Hippocampal formation (tissue), 2 donors: ENCODE measurements at places on chromosomes 4 and X.

DNA sequence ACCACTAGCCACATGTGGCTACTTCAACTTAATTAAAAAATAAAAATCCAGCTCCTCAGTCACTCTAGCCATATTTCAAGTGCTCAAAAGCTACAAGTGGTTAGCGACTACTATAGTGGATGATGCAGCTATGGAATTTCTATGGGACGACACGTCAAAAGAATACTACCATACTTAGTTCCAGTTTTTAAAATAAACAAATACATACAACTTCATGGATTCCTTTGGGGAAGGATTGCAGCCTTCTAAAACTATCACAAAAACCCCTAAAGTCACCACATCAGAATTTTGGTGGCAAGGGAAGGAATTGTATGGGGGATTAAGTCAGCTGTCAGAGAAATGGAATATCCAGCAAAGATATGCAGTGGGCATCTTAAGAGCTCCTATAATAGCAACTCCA, 6.5 kb downstream of the ZNF280C start:
- DNase-seq, result no peak

DNA sequence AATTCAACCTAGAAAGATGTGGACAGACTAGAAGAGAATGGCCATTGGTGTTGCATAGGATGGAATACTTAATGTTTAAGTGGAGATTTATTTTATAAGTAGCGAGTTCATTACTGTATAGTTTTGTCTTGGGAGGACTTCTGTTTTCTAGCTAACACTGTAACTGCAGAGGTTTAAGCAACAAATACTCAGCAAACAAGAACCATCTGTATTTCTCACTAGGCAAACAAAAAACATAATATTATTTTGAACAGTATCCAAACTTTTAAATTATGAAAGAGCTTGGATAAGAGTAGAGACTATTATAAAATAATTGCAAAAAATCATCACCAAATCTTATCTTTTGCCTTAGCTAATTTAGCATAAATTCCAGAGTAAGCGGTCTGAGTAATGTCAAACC, 121.1 kb downstream of the GLRA3 start:
- no peak for DNase-seq

DNA sequence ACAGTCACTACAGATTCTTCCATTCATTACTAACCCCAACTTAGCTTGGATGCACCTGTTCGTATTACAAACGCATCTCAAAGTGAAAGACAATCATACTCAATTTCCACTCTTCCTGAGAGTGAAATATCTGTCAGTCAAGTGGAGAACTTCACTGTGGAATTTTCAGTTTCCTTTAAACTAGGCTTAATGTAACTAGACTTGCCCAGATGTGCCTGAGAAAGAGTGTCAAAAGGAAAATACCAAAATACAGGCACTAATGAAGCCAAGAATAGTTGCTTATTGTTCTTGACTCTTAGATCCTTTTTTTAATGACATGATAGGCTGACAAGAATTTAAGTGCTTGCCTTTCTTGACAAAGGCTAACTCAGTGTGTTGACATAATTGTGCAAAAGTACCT, 72.4 kb upstream of the NR3C2 start:
- no peak for DNase-seq

- DNase-seq, result no peak
Measured at GRCh38 chrX:2533424-2533823, 32.6 kb upstream of the DHRSX start.

DNA sequence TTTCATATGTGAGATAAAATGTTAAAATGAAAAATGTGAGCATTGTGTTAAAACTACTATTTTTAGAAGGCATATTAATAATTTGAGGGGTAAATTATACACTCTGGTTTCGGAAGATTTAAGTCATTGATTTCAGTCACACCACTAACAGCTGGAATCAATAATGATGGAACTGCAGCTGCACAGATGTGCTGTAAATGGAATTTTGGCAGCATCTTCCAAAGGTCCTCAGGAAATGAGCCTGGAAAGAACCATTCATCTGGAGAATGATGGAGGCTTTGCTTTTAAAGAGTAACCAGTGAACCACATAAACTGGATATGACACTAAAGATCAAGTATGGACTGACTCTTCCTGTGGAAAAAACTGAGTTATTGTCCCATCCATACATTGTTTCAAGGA, 759.0 kb upstream of the EPHA5 start:
- no peak for DNase-seq

GRCh38 chr4:4358093-4358854, 28.6 kb upstream of the NSG1 start:
- no peak for DNase-seq

DNA sequence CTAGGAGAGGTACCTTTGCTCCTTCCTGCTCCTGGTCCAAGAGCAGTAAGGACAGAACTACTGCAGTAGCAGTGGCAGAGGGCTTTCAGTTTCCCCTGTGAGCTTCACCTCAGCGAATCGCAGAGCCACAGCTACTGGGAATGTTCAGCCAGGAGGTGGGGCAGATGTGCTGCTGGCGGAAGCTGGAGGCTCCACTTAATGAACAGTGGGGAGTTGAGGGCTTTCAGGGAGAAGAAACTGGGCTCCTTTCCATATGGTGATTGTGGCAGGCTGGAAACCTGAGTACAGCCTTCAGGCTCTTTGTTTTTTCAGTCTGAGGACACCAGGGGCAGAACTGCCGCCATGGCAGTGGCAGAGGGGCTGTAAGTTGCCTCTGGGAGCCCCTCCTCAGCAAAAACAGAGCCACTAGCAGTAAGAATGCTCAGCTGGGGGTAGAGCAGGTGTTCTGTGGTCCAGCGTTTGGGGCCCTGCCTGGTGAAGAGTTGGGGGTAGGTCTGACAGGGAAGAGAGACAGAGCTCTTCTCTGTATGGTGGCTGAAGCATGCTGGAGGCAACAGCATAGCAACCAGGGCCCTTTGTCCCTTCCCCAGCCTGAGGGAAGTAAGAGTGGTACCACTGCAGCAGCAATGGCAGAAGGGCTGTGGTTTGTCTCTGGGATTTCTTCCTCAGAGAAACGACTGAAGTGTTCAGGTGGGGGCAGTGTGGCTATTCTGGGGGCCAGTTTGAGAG, 106.0 kb upstream of the GRXCR1 start:
- DNase-seq, result no peak

DNA sequence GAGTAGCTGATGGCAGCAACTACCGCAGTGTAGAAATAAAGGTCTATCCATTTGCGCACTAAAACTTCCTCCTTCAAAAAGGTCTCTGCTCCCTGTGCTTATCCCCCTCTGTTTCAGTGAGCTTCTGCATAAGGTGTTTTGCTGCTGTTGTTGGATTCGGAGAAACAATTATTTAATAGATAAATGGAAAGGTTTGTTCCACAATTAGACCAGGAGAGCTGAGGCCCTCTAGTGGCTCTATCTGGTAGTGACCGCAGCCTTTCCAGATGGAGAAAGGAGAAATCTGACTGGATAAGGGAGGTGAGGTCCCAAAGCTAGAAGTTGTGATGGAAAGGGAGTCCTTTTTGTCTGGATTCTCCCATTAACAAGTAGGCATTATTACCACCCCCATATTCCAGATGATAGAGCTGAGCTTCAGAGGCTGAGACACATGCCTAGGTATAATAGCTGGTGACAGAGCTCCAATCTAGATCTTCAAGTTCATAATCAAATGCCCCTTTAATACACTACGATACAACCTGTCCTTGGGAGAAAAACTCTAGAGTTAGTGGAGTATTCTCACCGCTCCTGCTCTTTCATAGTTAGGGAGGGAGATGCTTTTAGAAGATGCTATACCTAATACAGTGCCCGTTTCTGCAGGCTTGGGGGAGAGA, 5.1 kb upstream of the GABRQ start:
- peak; percentile 4 for DNase-seq

- no peak for DNase-seq
Measured at GRCh38 chr4:121199742-121200561, 35.8 kb upstream of the TNIP3 start.

DNA sequence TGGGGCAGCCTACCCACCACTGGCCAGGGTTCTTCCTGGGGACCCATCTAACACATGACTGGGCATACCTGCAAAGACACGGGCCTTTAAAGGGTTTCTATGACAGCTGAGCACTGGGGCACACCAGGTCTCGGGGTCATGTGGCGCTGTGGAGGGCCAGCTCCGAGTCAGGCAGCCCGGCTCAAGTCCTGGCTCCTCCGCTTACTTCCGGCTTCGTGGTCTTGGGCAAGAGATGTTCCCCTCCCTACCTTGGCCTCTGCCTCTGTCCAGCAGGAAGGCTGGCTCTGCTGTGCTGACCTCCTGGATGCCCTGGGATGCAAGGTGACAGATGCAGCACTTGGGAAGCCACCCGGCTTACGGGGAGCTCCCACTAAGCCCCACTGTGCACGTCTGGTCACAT, 37.6 kb downstream of the HTRA3 start:
- no peak for DNase-seq

DNA sequence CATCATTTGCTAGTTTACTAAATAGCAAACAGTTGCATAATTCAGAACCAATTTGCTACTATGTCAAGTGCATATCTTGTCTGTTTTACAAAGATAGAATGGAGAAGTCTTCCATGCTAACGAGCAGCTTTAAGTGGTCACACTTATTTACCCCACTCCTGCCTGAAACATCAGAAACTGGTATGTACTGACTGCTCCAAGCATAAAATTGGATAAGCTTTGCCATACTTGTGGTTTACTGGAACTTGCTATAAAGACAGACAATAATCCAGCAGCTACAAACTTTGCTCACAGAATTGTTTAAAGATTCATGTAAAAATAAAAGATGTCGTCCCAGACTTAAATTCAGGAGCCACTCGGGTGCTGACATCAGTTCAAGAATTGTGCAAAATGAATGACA, 13.3 kb upstream of the CDKL2 start:
- DNase-seq, result no peak

DNA sequence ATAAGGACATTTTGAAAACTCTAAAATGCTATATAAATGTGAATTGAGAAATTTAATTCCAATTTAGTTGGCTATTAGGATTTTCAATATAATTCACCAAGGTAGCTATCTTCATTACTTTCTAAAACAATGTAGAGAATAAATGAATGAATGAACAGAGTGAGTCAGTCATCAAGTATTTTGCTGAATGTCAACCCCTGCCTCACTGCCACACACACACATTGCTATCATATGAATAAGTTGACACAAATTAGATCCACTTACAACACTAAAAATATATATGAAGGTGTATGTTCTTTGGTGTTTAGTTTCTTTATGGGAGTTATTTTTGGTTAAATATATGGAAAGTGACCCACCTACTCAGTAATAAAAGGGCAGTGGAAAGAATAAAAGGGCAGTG, 141.4 kb upstream of the SMIM10 start:
- no peak for DNase-seq

DNA sequence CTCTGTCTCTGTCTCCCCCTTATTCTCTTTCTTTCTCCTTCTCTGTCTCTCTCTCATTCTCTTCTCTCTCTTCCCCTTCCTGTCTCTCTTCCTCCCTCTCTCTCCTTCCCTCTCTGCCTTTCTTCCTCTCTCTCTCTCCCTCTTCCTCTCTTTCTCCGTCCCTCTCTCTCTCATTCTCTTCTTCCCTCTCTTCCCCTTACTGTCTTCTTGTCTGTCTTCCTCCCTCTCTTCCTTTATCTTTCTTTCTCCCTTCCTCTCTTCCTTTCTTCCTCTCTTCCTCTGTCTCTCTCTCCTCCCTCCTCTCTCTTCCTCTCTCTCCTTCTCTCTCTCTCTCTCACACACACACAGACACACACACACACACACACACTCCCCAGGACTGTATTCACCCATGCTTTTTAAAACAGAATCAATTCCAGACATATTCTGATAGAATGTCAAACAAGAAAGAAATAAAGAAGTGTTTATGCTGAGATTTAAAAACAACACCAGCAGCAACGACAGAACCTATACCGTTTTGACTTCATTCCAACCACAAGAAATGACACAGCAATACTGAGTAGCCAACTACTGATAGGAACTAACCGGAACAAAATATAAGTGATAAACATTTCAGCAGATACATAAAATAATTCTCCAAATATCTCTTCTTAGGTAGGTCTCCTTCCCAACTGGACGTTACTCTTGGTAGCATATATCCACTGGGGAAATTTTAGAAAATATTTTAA, 296.7 kb downstream of the ASMT start:
- no peak for DNase-seq

- peak; percentile 65 for DNase-seq
Measured at GRCh38 chr4:128386761-128387599, 99.4 kb upstream of the PGRMC2 start.

GRCh38 chr4:74111306-74111975, 12.4 kb upstream of the CXCL2 start:
- no peak for DNase-seq

DNA sequence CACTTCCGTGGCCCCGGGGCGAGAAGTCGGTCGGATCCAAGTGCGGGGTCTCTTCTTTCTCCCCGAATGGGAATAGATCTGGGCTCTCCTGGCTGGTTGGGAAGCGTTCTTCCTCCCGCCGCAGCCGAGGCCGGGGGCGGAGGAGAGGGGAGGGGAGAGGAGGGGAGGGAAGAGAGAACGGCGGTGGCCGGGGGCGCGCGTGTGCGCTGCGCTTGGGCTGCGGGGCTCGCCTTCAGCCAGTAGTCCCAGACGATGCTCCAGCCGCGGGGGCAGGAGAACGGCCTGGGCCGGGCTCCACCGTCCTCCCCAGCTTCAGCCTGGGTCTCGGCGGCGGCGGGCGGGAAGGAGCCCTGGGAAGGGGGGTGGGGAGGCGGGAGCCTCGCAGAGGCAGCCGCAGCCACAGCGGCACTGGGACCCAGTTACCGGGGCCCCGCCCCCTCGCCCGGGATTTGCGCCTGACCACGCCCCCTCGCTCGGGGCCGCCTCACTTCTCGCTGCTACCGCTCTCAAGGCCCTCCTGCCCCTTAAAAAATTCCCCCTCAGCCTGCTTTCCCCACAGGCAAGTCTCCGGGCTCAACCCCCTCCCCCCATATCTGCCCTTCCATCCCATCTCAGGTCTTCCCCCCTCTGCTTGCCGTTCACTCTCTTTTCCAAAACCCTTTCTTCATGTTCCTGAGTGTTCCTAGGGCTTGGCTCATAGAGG, at the start of gene FGD1:
FGD1 (minus strand) TSS at position 421 of the 703 bp plus-strand sequence. CDS start 802 bp downstream, outside the sequence.
- peak; percentile 10 for DNase-seq

DNA sequence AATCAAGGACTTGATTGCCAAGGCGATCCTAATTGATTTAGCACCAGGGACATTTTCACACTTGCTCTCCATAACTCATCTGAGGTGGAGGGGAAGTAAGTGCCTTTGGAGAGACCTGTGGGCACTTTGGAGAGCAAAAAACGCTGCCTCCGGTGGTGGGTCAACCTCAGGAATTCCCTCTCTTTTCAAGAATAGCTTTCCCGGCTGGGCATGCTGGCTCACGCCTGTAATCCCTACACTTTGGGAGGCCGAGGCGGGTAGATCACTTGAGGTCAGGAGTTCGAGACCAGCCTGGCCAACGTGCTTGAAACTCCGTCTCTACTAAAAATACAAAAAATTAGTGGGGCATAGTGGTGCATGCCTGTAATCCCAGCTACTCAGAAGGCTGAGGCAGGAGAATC, 49.2 kb downstream of the PRPS1 start:
- no peak for DNase-seq

DNA sequence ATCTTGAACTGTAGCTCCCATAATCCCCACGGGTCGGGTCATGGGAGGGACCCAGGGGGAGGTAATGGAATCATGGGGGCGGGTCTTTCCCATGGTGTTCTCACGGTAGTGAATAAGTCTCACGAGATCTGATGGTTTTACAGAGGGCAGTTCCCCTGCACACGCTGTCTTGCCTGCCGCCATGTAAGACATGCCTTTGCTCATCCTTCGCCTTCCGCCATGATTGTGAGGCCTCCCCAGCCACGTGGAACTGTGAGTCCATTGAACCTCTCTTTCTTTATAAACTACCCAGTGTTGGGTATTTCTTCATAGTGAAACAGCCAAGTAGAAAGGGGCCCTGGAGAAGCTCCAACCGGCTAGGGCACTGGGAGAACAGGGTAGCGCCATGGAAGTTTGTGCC, 12.3 kb downstream of the CTAG1A start:
- DNase-seq, result no peak

- no peak for DNase-seq
Measured at GRCh38 chrX:46330981-46331380, 214.2 kb downstream of the ZNF674 start.

- DNase-seq, result no peak
Measured at GRCh38 chr4:164501074-164501473, 252.9 kb upstream of the SMIM31 start.
